Suprapubic skin (tissue), 4 donors: ENCODE measurements at places on chromosomes 2 and 18. TPM values are rescaled to one million over a fixed set of nuclear protein-coding genes. Genes with fewer than 3 reads are reported as not detected.

Gene LYG1
- total RNA-seq: 4.0 TPM

DNA sequence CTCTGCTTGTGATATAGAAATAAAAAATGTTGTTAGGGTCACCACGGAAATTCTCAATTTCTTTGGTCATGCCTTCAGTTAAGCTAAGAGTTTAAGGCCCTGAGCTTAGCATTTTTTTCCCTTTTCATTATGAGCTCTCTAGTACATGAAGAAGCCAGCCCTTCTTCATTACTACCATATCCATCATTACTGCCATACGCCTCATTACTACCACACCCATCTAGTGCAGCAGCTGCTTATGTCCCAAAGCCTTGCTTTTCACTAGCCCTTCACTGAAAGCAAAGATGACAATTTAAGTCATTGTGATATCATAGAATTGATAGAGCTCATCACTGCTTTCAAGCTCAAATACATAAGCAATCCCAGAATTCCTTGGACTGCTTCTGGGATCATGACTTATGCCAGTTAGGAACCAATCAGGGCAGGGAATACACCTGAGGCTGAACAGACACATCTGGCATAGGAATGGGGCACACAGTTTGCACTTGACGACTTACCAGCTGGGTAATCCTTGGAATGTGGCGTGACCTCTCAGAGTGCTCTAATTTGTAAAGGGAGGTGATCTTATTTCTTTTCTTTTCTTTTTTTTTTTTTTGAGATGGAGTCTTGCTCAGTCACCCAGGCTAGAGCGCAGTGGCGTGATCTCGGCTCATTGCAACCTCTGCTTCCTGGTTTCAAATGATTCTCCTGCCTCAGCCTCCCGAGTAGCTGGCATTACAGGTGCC, 40.3 kb downstream of the SOWAHC start:
- DNase-seq: no peak
- peaks cover 8% of the 10 kb centered on the region for H3K4me1 ChIP-seq
- H3K27ac ChIP-seq: no peak overlapping the region
- H3K4me3 ChIP-seq: no peak overlapping the region
- no peaks in the 10 kb centered on the region for H3K36me3 ChIP-seq

Gene UGT1A1
- not detected for total RNA-seq

DNA sequence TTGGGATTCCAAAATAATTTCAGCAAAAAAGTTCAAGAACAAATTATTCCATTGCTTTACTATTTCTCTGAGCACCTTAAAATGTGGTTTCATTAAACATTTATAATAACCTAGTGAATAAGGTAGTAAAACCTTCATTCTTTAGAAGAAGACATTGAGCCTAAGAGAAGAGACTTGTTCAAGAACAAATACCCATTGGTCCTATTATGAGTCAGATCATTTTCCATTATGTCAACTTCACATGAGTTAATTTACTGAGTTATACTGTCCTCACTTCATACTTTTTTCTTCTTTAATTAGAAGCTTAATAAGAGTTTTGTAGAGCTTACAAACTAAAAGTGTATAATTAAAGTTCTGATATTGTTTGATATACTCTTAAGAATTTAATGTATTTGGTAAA, 5.5 kb downstream of the ANKRD62 start:
- H3K27me3 ChIP-seq: no peaks in the 10 kb centered on the region
- no peak for DNase-seq
- no peaks in the 10 kb centered on the region for H3K4me1 ChIP-seq
- H3K27ac ChIP-seq: no peak overlapping the region
- no peak overlapping the region for H3K4me3 ChIP-seq

Gene FSIP2
- 0.94 TPM for total RNA-seq

Gene FSHR
- not detected for total RNA-seq

Gene FASTKD2
- total RNA-seq: 25.9 TPM

DNA sequence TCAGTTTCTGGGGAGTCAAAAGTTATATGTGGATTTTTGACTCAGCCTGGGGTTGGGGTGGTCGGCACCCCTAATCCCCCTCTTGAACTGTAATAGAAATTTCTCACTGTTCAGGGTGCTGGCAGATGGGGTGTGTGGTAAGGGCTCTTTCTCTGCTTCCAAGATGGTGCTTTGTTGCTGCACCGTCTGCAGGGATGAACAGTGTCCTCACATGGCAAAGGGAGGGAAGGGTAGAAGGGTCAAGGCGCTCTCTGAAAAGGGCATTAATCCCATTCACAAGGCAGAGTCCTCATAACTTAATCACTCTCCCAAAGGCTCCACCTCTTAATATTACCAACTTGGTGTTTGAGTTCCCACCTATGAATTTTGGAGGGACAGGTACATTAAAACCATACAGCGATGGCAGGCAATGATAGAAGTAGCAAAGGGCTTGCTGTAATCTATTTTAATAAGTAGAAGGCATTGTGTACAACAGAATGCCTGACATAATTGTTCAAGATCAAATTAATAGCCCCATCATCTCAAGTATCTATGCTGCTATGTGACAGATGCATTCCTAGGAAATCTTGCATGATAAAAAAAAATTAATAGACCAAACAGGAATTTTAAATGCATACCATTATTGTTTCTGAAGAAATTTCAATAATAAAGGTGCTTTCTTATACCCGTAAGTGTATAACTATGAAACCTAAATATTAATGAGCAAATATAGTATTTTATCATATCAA, 28.1 kb downstream of the MMADHC start:
- no peak for DNase-seq
- no peak overlapping the region for H3K27ac ChIP-seq
- no peaks in the 10 kb centered on the region for H3K4me1 ChIP-seq
- H3K4me3 ChIP-seq: no peak overlapping the region
- H3K36me3 ChIP-seq: no peaks in the 10 kb centered on the region
- H3K27me3 ChIP-seq: no peaks in the 10 kb centered on the region

Gene LRRC30
- total RNA-seq: not detected

DNA sequence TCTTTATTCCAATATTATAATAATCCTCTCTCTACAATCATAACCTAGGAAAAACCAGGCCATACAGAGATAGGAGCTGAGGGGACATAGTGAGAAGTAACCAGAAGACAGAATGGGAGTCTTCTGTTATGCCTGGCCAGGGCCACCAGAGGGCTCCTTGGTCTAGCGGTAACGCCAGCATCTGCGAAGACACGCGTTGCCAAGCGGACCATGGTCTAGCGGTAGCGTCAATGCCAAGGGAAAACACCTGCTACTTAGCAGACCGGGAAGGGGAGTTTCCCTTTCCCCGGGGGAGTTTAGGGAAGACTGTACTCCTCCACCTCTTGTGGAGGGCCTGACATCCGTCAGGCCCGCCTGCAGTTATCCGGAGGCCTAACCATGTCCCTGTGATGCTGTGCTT, 36.6 kb downstream of the ARL6IP6 start:
- peaks cover 37% of the 10 kb centered on the region for H3K36me3 ChIP-seq
- H3K27ac ChIP-seq: no peak overlapping the region
- no peaks in the 10 kb centered on the region for H3K27me3 ChIP-seq
- DNase-seq: no peak
- no peaks in the 10 kb centered on the region for H3K4me1 ChIP-seq

GRCh38 chr2:229314117-229314516, 43.0 kb upstream of the PID1 start:
- H3K27ac ChIP-seq: no peak overlapping the region
- H3K4me1 ChIP-seq: peaks cover 8% of the 10 kb centered on the region
- no peaks in the 10 kb centered on the region for H3K27me3 ChIP-seq
